ENCODE measurements at places on chromosomes 7 and 10.

- no peak for DNase-seq
Observed at GRCh38 chr10:58585435-58585834, 72.8 kb downstream of the BICC1 start.

DNA sequence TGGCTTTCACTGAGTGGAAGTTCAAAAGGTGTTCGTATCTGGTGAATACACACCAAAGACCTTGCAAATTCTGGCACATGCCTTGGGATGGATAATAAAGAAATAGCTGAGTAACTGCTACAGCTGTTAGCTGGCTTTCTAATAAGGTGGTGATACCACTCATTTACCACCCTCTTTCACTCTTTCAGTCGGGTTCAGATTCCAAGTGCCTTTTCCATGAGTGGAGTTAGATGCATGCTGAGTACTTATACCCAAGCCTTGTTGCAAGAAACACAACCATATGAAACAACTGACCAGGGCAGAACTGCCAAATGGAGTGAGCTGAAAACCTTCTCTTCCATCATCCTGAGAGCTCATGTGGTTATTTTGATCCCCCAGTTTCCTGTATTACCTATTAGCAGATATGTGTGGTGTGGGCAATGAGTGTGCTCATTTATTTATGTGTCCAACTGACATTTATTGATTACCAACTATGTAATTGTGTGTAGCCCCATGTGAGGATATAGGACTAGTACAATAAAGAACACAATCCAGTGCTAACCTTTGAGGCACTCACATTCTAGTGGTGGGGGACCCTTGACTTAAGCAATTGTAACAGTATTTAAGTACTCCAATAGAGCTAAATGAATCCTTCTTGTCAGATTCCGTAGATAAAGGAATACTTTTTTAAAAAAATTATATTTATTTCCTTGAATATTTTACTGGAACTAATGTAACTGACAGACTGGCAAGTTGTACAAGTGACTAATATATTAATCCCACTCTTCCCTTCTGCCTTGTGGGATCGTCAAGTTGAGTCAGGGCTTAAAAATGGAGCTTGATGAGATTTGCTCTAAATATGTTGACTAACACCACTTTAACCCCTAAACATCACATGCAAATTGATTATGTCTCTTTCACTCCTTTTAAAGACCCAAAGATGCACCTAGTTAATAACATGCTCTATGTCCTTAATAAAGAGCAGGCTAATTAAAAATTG lies 124.7 kb downstream of the ARID5B start:
- no peak for DNase-seq

GRCh38 chr10:100038561-100039071 lies 28.9 kb upstream of the DNMBP start:
- DNase-seq, result no peak

GRCh38 chr10:50396491-50397311 lies 145.4 kb upstream of the ASAH2 start:
- no peak for DNase-seq

- DNase-seq, result no peak
Observed at GRCh38 chr10:29946953-29947700, 112.3 kb downstream of the JCAD start.

DNA sequence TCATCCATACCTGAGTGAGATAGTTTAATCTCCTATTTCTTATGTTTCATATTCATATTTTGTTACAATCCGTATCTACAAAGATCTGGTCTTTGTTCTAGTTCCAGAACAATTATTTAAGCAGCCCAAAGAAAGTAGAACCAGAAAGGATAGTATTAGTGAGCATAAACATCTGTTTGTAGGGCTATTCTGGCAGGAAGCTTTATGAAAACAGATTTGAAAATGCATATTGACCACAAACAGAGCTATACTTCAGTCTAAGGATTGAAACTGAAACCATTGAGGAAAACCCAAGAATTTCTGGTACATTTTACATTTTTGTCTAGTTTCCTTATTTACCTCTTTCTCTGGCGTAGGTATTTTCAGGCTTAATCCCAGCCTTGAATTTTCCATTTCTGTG lies 28.1 kb downstream of the LRGUK start:
- no peak for DNase-seq

GRCh38 chr7:68542831-68543230 lies 1055.4 kb upstream of the AUTS2 start:
- no peak for DNase-seq

DNA sequence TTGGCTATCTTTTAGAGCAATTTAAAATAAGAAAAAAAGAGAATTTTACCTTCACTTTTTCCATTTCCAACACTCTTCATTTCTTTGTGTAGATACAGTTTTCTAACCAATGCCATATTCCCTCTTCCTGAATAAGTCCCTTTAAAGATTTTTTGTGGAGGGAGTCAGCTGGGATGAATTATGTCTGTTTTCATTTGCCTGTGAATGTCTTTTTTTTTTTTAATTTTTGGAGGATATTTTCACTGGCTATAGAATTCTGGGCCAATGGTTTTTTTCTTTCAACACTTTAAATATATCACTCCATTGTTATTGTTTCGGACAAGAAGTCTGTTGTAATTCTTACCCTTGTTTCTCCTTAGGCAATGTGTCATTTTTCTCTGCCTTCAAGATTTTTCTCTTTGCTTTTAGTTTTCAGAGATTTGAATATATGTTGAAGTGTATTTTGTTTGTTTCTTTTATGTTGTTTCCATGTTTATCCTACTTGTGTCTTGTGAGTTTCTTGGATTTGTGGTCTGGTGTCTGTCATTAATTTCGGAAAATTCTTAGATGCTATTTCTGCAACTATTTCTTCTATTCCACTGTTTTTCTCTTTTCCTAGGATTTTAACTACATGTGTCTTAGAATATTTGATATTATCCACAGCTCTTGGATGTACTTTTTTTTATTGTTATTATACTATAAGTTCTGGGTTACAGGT lies 20.0 kb upstream of the CXCL12 start:
- no peak for DNase-seq

DNA sequence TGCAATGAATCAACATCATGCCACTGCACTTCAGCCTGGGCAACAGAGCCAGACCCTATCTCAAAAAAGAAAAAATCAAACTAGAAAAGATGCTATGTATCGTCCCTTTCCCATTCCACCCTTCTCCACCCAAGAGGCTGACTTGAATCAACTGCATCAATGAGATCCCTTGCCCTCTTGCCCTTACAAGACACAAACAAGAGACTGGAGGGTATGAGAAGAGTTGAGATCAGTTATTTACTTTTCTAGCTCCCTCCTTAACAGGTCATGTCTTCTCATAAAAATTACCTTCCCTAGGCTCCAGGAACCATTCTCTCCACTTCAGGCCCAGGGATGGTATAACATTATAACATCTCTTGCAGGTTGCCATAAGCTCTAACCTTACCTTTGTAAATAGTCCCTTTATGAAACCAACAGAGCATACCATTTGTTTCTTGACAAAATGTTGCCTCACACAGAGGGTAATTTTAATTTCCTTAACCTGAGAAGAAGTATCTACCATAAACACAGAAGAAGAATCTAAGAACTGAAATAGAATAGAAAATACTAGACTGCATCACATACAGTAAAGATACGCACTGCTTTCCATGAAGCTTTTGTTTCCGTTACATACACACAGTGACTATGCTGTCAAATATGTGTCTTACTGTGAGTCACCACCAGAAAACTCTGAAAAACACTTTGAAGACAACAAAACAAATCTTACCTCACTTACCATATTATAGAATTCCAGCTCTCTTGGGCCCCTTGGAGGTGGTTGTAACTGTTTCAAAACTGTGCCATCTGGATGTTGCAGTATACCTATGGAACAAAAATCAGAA lies 30.5 kb downstream of the IPMK start:
- no peak for DNase-seq

GRCh38 chr7:144628176-144628575 lies 207.7 kb downstream of the TPK1 start:
- no peak for DNase-seq

- no peak for DNase-seq
Observed at GRCh38 chr10:74419958-74420375, 268.9 kb downstream of the ADK start.

DNA sequence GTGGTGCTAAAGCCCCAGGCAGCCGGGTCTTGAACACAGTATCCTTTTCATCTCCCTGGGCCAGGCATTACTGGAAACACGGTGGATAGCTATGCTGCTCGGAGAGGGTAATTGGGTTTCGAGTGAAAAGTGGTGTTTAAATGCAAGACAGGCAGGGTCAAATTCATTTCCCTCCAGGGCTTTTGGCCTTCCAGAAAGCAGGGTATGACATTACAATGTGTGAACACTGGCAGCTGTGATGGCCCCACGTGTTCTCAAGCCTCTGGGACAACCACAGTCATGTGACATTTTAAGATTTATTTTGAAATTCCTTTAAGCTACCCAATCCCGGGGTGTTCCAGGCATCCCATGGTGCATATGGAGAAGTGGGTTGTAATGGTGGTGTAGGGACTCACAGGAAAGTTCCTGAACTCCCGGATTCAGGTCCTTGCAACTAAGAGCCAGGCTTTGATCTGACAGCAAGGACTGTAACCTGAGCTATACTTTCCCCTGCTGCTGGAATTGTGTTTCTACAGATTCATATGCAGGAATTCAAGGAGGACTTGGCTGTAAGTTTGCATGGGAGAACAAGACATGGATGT lies 46.8 kb downstream of the INSYN2A start:
- no peak for DNase-seq

- DNase-seq, result no peak
Observed at GRCh38 chr7:142568435-142569097, 180.7 kb upstream of the PRSS1 start.

- DNase-seq, result no peak
Observed at GRCh38 chr7:94389381-94389780, 5.3 kb upstream of the COL1A2 start.

GRCh38 chr7:64643566-64643965 lies 22.4 kb upstream of the ZNF107 start:
- DNase-seq, result no peak

- DNase-seq, result no peak
Observed at GRCh38 chr7:133645884-133646391, 393.1 kb downstream of the EXOC4 start.

- no peak for DNase-seq
Observed at GRCh38 chr7:138753610-138754009, 44.2 kb upstream of the TMEM213 start.

DNA sequence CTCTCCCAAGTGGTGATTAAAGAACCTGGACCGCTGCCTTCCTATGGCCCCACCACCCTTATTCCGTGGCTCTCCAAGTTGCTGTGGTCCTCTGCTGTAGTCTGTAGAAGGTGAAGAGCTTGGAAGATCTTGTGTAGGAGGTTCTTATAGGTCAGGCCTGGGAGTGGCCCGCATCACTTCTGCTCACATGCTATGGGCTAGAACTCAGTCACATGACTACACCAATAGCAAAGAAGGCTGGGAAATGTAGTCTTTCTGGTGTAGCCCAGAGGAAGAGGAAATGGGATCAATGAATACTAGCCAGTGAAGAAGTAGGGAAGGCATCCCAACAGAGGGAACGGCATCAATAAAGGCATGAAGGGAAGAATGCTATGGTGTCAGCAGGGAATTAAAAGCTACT lies 41.3 kb upstream of the AOAH start:
- DNase-seq, result no peak

DNA sequence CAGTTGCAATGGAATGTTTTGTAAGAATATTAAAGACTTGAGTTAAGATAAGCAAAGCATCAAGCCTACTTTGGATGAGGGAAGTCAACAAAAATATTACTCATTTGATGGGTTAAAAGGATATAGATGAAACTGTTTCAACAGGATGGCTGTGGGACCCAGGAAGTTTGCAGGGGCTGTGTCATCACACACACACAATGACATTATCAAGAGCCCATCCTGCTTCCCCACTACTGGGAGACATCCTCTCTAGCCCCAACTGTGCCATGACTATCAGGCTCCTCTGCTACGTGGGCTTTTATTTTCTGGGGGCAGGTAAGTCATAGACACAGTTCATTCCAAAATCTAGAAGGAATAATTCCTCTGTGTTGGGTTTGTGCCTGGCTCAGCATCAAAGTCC lies 78.8 kb upstream of the PRSS1 start:
- DNase-seq, result no peak

DNA sequence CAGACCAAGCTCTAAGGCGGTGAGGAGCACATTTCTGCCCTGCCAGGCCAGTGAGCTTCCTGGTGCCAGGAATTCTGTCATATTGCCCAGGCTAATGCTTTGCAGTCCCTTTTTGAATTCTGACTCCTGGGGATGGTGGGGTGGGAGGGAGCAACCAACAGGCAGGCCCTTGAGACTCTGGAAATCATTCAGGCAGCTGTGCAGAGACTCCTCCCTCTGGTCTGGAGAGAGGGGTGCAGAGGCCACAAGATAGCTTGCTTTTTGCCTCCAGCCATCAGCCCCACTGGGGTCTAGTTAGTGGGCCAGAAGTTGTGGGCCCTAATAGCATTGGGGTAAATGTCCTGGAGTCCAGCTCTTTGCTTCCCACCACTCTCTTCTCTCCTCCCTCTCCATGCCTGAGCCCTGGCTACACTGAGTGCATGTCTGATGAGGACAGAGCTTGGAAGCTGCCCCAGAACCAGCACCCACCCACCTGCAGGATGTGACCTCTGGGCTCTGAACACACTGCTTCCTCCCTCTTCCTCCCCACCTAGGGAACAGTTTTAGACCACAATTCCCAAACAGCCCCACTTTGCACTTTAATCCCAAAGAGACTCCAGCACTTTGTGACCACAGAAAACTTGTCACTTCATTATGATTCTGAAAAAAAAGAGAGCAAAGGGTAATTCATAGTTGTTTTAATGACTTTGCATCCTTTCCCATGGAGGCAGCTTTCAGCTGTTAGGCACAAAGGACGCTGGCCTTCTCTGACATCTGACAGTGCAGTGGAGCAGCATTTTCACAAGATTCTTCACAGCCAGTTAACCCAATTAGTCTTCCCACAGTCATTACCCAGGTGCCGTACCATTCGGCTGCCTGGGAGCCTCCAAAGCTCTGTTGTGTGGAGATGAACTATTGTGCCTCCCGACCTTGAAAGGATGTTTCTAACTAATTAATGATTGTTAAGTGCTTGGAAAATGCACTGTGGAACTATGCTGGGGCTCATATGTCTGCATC lies 262.5 kb downstream of the TRIL start:
- DNase-seq, result no peak

GRCh38 chr10:28367929-28368484 lies 65.1 kb upstream of the MPP7 start:
- DNase-seq, result no peak

DNA sequence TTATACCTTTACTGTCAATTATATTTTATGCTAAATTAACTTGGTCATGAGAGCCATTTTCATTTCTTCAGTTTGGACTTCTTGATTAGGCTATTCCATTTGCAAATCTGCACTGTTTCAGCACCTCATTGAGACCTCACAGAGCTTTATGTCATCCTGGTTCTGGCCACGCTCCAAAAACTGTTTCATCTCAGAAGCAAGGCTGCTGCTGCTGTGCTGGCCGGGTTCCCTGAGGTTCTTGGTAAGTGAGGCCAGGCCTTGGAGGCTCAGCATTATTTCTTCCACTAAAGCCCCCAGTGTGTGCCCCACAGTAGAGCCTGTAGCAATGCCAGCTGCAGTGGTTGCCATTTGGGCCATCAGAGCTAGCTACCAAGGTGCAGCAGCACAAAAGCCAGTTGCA lies 7.8 kb upstream of the ZNF485 start:
- DNase-seq, result no peak

DNA sequence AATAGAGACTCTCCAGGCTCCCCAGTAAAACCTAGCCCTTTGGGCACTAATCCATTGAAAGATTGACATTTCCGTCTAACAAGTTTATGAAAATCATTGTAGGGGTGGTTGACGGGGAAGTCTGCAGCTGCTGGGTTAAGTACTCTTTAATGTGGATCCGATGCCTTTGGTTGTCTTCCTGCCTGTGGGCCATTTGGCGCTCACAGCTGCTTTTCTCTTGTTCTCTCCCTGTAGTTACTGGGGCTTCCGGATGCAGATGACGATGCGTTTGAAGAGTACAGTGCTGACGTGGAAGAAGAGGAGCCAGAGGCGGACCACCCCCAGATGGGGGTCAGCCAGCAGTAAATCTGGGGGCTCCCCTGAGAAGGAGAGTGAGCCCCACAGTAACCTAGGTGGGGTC lies 22.4 kb downstream of the MTURN start:
- no peak for DNase-seq
